ENCODE measurements at places on chromosomes 2 and 18.

DNA sequence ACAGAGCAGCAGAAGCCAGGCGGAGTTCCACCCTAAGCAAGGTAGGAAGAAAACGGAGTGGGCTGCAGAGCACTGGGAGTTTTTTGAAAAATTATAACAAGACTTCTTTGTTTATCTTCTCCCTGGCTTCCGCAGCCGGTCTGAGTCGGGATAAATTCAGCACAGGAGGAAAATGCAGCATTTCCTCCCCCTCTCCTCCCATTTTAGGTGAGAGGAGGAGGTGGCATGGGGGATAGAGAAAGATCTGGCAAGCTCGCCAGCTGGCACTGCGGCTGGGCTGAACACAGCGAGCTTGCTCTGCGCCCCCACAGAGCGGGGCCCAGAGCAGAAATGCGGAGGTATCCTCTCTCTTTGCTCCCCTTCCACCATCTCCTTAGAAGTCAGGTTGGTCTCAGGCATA is 17.7 kb upstream of the CHRNA1 start:
- no peak for DNase-seq

GRCh38 chr2:238163481-238164198 is 4.9 kb downstream of the ERFE start:
- no peak for DNase-seq

DNA sequence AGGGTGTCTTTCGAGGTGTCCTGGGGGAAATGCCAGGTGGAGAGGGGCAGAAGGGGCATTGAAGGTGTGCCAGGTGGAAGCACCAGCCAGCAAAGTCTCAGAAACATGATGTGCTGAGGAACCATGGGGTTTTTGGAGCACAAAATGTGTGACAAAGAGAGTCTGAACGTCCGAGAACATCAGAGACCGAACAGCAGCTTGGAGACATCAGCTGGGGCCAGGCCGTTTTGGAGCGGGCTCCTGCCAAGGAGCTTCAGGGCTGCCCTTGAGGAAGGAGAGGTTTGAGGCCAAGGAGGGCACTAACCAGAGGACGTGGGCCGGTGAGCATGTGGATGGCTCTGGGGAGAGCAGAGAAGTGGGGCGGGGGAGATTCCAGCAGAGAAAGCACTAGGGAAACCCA is 5.3 kb upstream of the MBP start:
- no peak for DNase-seq

- DNase-seq, result no peak
Measured at GRCh38 chr2:180653481-180653880, 326.9 kb upstream of the UBE2E3 start.

DNA sequence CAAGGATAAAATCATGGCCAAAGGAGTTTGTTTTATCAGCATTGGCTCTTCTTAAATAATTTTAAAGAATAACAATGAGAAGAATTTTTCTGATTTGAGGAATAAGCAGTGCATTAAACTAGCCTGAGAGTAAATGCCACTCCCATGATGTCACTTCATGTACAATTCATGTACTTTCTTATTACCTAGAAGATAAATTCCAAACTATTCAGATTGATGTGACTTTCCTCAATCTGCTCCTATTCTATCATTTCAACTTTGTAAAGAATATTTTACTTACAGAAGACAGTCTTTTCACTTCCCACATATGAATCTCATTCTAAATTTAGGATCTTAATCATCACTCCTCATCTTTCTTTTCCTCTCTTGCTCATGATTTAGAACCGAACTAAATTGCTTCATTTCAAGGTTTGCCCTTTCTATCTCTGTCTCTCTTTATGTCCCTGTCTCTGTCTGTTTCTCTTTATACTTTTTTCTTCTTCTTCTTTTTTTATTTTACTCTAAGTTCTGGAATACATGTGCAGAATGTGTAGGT is 1142.0 kb upstream of the PIK3C3 start:
- DNase-seq, result peak; percentile 3

DNA sequence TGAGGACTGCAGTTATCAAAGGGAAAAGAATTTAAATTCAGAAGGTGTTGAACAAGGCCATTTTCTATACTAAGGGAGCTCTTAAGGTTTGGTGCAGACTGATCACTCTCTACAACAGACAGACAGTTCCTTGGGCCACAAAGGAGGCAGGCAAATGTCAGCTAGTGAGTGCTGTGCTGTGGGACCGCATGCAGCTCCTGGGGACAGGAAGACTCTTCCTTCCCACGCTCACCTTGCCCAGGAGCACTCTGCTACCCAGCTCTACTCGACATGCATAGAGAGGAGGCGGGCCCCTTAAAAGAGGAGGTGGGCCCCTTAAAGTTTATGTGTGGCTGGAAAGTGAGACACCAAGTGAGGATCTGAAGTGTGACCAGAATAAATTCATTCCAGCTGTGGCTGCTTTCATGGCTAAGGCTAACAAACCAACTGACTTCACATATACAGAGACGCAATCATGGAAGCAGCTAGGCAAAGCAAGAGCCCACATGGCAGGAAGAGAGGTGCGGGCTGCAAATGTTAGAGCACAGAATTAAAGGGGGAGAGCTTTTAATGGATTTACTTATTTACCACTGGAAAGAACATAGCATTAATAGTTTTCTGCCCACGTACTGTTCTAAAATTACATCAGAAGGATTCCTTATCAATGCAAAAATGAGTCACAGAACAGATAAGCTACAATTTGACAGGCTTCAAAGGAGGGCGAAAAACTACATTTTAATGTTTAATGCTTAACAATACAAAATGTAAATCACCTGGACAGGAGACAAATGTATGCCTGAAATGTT is 101.4 kb upstream of the RNU4ATAC start:
- DNase-seq, result peak; percentile 70

DNA sequence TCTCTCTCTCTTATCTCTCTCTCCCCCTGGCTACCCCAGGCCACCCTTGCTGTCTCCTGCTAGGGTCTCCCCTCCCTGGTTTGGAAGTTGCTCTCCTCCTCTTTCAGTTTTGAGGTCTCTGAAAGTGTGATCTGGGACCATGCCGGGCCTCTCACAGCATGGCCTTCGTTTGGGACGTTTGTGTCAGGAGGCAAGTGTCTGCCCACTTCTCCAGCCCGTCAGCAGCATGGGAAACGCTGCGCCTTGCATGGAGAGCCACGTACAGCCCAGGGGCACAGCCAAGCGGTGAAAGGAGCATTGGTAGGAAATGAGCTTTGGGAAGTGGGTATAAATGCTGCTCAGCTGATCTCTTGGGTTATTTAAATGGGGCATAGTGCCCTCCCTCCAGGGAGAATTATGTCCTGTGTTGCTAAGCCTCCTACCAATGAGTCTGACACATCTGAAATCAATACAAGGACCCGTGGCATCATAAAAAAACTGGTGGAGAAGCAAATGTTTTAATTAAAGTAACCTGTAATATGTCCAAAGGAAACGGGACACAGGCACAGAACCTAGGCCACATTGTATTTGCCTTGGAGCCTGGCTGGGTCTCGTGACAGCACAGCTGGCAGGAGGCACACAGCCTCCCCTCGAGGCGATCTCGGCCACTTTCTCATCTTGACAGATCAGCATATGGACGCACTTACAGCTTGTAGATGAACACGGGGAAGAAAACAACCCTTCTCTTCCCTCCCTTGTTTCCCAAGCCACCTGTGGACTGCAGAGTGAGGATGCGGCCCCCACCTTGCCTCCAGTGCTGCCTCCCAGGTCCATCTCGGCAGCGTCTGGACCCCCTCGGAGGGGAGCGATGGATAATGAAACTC is 72.7 kb downstream of the SH3RF3 start:
- DNase-seq, result peak; percentile 78

DNA sequence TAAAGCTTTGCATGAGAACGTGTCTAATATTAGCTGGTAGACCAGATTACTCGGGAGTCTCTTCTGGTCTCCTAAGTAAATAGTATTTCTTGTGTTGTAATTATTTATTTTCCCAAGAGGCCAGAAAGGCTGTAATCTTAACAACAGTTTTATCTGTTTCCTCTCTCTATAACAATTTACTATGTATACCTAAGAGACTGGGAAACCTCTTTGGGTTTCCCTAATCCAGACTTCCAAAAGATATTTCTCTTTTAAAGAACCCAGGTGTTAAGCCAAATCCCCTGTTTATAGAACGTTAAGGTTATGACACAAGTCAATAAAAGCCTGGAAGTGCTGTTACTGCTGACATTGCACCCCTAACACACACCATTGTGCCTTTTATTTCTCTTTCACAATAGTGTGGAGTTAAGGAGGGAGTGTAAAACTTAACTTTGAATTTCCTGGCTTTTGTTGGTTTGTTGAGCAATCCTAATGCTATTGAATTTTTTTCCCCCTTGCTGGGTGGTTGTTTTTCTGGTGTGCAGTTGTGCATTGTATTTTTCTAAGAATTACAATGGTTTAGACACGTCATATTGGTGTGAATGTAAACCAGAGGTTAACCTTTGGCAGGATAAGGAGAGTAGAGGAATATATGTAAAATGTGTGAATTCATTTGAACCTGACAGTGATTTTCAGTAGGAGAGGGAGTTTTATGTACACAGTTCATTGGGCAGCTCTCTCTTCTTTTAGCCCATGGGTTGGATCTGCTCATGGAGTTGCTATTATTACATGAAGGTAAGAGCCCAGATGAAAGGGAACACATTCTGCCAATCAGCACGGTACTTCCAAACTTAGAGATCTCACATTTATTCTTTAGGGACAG is 192.8 kb downstream of the MTX2 start:
- no peak for DNase-seq

DNA sequence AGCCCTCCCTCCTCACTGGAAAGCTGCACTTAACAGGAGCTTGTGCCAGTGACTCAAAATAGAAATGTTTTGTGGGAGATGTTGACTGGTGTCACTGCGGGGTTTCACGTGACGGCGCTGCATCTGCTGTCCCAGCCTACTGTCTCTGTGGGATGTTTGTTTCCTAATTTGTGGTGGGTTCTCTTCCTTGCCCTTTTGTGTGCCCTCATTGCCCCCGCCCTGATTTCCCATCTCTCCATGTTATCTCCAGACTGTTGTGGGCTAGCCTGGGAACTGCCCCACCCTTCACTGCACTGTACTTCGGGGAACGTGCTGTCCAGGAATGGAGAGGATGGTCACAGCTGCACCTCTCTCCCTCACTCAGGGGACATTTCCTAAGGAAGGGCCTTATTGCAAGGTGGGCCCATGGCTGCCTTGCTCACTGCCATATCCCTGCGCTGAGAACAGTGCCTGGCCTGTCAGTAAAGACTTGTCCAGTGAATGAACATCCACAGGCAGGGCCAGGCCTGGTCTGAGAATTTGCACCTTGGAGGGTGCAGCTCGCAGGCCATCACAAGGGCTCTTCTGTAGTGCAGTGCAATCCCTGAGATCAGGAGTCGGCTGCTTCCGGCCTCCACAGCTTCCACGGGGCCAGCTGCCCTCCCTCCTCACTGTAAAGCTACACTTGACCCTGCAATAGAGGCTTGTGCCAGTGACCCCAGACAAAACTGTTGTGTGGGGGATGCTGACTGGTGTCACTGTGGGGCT is 18.1 kb downstream of the ZAP70 start:
- DNase-seq, result no peak

- DNase-seq, result peak; percentile 60
Measured at GRCh38 chr2:60560734-60561644, 7.5 kb upstream of the BCL11A start.
